ENCODE measurements at places on chromosomes 7 and 10.

- DNase-seq = no peak
Measured at GRCh38 chr10:113179966-113180365, 229.9 kb downstream of the TCF7L2 start.

DNA sequence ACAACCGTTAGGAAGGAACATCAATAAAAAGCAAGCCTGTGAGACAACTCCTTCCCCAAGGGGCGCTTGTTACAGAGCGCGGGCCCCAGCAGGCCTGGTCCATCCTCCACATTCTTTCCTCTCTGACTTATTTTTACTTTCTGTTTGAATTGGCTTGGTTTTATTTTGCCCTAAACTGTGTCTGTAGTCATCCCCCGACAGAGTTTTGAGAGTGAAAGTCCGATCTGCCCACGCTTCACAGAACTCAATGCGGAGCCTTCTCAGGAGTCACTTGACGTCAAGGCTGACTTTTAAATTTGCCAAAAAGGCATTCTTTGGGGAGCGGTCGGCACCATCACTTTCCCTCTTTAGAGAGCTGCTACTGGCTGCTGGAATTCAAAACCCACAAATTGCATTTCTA lies 150.1 kb upstream of the KLF6 start:
- no peak for DNase-seq

GRCh38 chr10:110868981-110869380 lies 2.7 kb upstream of the PDCD4 start:
- no peak for DNase-seq

- no peak for DNase-seq
Measured at GRCh38 chr10:91154842-91155241, 65.6 kb upstream of the PCGF5 start.

GRCh38 chr10:33174674-33175434 lies 159.6 kb downstream of the NRP1 start:
- no peak for DNase-seq

All from cortex of kidney (tissue), 1 donor.